ENCODE measurements at places on chromosomes 6 and 20.

DNA sequence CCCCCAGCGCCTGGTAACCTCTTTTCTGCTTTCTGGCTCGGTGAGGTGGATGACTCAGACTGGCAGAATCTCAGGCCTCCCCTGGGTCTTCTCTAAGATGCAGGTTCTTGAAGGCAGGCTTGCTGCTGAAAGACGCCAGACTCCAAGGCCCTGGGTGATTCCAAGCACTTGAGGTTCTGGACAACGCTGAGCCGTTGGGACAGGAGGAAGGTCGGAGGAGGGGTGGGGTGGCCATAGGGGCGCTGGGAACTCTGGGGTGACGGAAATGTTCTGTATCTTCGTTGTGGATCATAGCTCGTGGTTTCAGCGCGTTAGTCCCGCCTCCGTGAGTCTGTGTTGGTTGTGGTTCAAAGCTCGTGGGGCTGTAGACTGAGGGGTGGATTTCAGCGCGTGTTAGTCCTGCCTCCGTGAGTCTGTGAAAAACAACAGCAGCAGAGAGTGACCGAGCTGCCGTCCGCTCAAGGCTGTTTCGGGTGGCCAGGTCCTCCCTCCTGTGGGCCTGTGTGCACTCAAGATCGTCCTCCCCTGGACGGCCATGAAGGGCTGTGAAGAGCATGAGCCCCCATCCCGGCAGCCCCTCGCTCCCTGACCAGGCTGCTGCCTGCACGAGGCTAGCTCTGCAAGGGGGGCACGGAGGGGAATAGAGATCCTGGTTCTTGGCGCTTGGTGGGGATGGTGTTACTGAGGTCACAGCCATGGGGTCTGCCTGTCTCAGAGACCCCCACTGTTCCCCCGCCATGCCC is 7.7 kb downstream of the NTSR1 start:
- peak; percentile 54 for DNase-seq

DNA sequence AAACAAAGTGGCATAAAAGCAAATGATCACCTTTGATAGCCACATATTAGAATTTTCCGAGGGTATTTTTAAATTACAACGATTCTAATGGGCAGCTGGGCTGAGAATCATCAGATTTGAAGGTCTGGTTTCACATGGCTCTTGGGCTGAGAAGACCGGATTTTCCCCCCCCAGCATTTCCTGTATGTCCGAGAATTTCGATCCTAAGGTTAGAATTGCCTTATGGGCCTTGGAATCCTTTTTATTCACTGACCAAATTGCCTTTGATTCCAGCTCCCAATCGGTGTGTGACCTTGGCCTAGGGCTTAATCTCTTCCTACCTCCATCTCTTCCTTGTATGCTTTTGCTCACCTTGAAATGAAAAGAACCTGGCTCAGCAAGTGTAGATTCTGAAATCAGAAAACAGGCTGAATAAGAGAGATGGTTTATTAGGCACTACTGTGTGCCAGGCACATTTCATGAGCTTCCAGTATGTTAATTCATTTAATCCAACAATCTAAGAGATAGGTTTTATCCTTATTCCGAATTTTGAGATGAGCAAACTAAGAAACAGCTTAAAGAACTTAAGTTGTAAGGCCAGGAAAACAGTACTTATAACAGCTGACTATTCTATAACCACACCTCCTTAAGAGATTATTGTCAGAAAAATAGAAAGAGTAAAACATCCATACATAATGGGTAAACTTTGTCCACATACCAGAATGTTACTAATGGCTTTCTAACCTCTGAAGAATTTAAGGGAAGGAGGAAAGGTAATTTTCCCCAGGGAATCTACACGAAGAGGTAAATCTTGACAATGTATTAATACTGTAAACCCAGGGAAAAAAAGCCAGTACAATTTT is 39.4 kb downstream of the HFE start:
- DNase-seq, result no peak

DNA sequence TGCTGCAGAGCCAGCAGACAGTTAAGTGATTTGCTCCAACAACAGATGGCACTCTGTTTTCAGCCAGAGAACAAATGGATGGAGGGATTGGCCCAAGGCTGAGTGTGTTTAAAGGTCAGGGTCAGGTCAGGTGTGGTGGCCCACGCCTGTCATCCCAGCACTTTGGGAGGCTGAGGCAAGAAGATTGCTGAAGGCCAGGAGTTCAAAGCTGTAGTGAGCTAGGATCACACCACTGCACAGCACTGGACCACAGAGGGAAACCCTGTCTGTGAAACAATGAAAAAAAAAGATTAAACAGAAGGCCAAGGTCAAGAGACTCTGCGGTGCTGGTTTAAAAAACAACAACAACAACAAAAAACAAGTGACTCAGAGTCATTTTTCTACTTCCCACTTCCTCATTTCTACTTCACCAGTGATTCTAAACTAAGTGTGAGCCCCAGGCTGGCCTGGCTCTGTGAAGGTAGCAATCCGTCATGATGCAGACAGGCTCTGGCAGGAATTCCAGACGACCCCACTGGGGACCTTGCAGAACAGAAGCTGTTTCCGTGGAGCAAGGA is 42.5 kb upstream of the ARMC2 start:
- no peak for DNase-seq

GRCh38 chr6:105189026-105189820 is 9.4 kb upstream of the POPDC3 start:
- no peak for DNase-seq

- no peak for DNase-seq
Measured at GRCh38 chr20:41309817-41310216, 7.7 kb downstream of the ZHX3 start.

Measured in activated T-cell treated with anti-CD3 and anti-CD28 coated beads, Interleukin-2, amount 50 U/mL, for 48 hours (primary cell).